Hindlimb muscle (tissue), 1 donor: ENCODE measurements at places on chromosomes 13 and 19. TPM values are rescaled to one million over a fixed set of nuclear protein-coding genes. Genes with fewer than 3 reads are reported as not detected.

- no peak for DNase-seq
Observed at GRCh38 chr13:23866420-23867026, 22.7 kb downstream of the MIPEP start.

DNA sequence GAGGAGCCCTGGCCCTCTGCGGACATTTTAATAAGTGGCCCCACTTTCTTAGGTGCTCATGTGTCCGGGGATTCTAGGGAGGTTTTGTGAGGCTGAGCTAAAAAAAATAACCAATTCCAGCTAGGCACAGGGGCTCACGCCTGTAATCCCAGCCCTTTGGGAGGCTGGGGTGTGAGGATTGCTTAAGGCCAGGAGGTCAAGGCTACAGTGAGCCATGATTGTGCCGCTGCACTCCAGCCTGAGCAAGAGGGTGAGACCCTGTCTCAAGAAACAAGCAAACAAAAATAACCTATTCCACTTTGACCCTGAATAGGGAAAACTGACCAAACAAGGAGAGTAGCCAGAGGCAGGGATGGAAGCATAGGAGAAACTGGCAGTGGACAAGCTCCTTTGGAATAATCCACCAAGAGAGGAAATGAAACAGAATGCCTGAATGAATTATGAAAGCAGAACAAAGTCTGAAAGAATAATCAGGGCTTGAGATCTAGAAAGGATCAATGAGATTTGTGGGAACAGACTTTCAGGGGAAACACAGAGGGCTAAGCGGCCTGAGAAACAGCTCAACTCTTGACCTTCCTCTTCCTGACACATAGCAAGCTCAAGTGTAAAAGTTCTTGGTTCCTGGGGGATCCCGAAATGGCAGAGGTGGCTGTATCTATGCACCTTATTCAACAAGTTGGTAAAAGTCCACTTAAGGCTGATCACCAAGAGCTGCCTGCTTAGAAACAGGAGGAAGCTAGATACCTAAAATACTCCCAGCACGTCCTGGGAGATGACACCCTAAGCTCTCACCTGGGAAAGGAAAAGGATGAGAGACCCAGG lies 30.1 kb upstream of the FFAR2 start:
- no peak for DNase-seq

GRCh38 chr13:49777746-49778614 lies 14.5 kb downstream of the KPNA3 start:
- no peak for DNase-seq

DNA sequence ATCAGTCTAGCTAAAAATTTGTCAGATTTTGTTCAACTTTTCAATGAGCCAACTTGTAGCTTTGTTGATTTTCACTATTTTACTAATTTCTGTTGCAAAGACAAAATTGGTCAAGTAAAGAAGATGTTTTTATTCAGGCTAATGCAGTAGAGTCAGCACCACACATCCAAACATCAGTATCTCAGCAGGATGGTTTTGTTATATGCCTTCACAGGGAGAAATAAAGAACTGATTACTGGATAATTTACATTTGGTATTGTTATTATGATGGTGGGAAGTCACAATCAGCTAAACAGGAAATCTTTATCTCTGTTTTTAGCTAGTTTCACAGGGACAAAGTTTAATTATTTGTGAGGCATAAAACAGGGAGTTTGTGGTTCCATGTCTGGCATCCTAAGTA lies 713.4 kb downstream of the SLITRK5 start:
- DNase-seq = no peak

DNA sequence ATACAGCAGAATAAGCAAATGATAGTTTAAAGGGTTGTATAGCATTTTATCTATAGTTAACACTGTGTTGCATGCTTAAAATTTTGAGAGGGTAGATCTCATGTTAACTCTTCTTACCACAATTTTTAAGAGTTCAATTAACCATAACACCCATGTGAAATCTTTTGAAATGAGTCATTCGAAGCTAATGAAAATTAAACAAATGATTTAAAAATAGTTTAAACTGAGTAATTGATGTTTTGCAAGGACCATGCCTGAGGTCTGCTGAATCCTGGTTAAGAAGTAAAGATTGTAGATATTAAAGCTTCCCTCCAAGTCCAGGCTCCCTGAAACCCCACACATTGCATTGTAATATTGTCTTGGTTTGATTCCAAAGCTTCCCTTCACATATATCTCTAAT lies 176.7 kb upstream of the RNF113B start:
- no peak for DNase-seq

- no peak for DNase-seq
Observed at GRCh38 chr19:53707278-53707677, 75.5 kb downstream of the DPRX start.

DNA sequence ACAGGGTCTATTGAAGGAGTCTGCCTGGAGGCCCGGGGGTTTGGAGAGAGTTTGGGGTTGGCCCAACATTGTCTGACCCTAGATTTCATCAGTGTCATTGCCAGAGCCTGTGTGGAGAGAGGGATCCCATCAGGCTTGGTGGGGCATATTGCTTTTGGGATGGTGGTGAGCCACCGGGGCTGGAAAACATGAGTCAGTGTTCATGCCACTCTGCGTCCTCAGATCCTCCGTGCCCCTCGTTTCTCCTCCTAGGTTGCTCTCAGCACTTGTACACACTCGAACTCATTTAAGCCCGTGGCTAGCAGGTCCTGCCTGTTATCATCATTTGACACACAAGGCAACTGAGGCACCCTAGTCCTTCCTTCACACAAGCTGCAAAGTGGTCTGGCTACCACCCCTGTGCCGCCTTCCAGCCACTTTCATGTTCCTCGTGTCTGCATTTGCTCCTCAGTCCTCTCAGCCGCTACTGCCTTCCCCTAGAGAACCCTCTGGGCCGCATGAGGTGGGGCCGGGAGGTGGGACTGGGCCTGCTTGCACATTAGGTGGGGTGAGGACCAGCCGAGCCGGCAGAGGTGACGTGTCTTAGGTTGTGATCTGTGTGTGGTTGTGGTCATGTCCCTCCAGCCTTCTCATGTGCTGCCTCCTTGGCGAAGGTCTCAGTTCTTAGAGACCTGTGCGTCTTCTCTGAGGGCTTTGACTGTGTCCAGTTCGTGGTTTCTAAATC lies 3.6 kb downstream of the NACC1 start:
- DNase-seq = no peak

Gene FUT3
- 0.19 TPM for polyA plus RNA-seq

Gene DLEU7
- polyA plus RNA-seq = 0.50 TPM

Gene CACNG7
- polyA plus RNA-seq = not detected
